ENCODE measurements at places on chromosomes 2 and 18. TPM values are rescaled to one million over a fixed set of nuclear protein-coding genes. Genes with fewer than 3 reads are reported as not detected.

- no peak for DNase-seq
These were observed 70.3 kb upstream of the IL1R2 start for GRCh38 chr2:101921319-101921952.

Gene SP5
- 0.71 TPM for polyA plus RNA-seq

DNA sequence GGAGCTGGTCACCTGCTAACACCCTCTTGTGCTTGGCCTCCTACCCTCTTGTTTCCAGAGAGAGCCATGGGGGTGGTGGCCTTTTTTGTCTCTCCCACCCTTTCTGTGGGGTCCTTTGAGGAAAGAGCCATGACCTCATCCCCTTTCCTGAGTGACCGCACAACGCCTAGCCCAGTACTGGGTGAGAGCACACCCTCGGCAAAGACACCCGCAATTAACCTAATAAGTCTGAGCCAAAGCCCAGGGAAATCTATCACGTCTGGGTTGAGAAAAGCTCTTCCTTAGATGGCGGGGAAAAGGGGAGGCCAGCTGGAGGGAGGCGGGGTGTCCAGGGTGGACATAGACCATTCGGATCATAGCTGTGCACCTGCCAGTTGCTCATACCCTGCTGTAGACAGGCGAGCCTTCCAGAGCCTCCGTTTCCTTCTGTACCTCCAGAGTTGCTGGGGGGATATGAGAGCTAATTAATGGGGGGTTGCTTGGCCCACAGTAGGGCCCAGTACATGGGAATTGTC lies 93.7 kb upstream of the MCFD2 start:
- no peak for DNase-seq

DNA sequence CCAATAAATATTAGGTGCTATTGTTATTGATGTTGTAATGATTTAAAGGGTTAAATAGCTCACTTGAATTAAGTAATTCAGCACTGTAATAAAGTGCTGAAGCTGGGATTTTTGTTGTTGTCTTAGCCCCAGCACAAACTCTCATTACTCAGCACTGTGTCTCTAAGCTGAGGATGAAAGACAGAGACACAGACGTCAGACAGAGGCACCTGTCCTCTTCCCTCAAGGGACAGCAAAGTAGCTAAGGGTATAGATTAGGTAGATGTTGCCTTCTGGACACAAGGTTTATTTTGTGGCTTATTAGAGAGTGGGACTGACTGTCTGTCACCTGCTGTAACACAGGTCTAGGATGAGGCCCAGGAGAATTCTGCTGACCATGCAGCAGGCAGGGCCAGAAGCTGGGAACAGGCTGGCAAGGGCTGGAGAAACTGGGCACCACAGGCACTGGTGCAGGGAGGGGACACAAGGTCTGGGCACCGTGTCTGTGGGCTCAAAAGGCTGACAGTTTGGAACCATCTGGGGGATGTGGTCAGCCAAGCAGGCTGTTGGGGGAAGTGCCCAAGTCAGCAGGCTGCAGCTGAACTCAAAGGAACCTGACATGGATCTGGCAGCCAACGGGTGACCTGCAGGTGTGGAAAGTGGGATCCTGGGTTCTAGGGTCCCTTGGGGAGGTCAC lies 20.0 kb upstream of the PTPN4 start:
- no peak for DNase-seq

- DNase-seq = no peak
These were observed 34.6 kb downstream of the MBP start for GRCh38 chr18:77098029-77098428.

DNA sequence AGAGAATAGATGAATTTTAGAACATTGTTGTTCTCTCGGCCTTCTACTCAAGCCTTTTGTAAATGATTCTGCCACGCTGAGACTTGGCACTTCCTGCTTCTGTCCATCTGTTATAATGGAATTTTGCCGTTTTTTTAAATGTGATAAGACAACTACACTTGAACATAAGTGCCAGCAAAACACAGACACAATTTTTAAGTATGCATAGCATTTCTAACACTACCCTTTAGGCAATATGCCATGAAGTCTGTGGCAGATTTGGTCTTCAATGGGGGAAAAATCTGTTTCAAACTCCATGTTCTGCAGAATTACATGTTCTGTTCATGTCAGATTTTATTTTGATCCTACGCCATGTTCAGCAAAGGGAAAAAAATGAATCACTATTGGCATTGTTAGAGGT lies 1170.7 kb upstream of the SLC39A10 start:
- no peak for DNase-seq

- DNase-seq = no peak
These were observed 151.4 kb downstream of the SNTG2 start for GRCh38 chr2:1101982-1102590.

Gene ZAP70
- 1.7 TPM for polyA plus RNA-seq

- DNase-seq = no peak
These were observed 47.0 kb downstream of the KIF5C start for GRCh38 chr2:148922062-148922461.

DNA sequence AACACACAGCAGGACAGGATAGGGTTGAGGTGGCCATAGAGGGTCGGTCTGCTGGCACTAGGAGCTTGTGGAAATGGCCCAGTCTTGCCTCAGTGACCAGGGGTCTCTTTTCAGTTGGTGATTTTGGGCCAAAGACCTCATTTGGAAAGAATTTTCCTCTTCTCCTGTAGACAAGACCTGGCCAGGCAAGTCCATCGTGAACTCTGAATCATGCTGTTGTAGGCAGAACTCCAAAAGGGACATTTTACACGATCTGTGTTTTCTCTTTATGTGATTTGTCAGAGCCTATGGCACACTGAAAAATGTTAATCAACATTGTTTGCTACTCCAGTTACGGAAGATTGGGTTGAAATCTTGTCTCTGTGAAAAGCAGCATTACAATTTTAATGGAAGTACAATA lies 126.1 kb upstream of the PXDN start:
- DNase-seq = no peak

GRCh38 chr2:158011055-158011771 lies 90.5 kb upstream of the UPP2 start:
- DNase-seq = no peak
